ENCODE measurements at places on chromosomes 7 and 10.

GRCh38 chr10:112287844-112288243 lies 4.6 kb downstream of the TECTB start:
- no peak for DNase-seq

DNA sequence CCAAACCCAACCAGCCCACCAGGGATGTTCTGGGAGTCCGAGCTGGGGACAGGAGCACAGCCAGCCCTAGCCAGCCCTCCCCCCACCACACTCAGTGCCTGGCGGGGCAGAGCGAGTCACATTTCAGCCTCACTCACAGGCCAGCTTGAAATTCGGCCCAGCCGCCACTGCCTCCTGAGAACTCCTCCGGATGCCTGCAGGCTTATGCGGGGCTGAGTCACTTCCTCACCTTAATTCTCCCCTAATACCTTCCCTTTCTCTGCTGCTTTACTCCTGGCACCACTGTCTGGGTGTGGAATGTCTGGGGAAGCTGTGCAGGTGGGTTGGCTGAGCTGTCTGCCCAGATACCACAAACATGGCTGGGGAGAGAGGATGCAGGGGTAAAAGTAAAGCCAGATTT lies 22.6 kb upstream of the DLG5 start:
- no peak for DNase-seq

GRCh38 chr7:121273467-121274167 lies 55.2 kb upstream of the WNT16 start:
- DNase-seq: no peak

DNA sequence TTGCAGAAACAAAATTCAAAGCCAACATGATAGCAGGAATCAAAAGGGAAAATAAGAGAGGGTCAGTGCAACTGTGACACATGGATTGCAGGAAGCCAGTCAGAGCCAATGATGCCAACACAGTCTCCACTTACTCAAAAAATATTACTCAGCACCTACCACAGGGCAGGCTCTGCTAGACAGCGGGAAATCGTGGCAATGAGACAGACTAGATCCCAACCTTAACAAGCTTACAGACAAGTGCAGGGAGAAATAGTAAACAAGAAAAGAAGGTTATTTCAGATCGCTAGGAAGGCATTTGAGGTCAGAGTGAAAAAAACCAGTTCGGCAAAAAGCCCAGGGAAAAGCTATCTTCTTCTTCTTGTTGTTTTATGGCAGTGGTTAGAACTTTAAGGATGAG lies 45.2 kb upstream of the NPFFR1 start:
- DNase-seq: no peak

All from stimulated activated CD8-positive, alpha-beta memory T cell treated with anti-CD3 and anti-CD28 coated beads, Interleukin-15, amount 100 ng/mL, for 4 hours (primary cell).